ENCODE measurements at places on chromosomes 7 and 10.

- DNase-seq = no peak
Observed at GRCh38 chr7:140036224-140036962, 26.4 kb downstream of the PARP12 start.

GRCh38 chr10:6054884-6055283 is 7.3 kb downstream of the IL2RA start:
- peak; percentile 42 for DNase-seq

DNA sequence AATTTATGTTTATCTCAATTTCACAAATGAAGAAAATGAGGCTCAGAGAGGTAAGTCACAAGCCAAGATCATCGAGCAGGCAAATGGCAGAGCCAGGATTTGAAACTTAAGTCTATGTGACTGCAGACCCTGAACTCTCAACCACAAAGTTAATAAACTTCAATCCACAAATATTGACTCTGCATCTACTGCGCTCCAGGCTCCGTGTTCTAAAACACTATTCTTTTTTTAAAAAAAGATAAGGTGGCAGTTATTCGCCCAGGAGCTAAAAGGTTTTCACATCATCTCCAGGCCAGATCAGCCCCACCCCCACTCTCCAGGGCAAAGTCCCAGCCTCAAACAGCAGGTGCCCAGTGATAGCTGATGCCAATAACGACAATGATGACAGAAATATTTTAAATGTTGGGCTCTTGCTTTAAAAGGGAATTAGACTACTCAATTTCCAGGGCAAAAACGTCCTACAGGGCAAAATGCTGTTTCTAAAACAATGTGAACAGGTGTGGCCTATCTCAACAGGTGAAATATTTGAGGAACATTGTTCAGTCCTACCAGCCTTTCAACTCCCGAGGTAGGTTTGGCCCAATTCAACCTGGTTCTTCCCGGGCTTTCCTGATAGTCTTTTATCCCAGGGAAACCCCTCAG is 85.2 kb downstream of the SORBS1 start:
- no peak for DNase-seq

DNA sequence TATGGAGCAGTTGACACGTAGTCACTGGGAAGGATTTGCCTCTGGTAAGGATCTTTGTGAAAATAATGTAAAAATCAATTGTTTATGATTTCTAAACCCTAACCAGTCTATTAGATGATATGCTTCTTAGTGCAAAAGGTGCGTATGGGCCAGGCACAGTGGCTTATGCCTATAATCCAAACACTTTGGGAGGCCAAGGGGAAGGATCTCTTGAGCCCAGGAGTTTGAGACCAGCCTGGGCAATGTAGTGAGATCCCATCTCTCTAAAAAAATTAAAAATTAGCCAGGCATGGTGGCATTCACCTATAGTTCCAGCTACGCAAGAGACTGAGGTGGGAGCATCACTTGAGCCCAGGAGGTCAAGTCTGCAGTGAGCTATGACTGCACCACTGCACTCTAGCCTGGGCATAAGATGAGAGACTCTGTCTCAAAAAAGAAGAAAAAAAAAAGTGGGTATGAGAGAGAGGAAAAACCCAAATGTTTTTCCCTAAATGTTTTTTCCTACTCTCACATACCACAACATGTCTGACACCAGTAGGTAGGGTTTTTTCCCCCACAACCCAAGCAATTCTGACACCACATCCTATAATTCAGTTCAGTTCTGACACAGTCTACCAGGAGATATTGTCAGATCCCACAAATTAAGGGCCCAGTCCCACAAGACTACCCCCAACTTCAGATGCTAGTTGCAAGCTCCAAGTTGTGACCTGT is 36.5 kb downstream of the DNAJC9 start:
- no peak for DNase-seq
